ENCODE measurements at places on chromosomes 1 and 21. TPM values are rescaled to one million over a fixed set of nuclear protein-coding genes. Genes with fewer than 3 reads are reported as not detected.

- DNase-seq, result no peak
Measured at GRCh38 chr1:53121319-53122172, 20.9 kb downstream of the SLC1A7 start.

GRCh38 chr1:152745289-152745704 lies 12.5 kb upstream of the KPRP start:
- no peak for DNase-seq

DNA sequence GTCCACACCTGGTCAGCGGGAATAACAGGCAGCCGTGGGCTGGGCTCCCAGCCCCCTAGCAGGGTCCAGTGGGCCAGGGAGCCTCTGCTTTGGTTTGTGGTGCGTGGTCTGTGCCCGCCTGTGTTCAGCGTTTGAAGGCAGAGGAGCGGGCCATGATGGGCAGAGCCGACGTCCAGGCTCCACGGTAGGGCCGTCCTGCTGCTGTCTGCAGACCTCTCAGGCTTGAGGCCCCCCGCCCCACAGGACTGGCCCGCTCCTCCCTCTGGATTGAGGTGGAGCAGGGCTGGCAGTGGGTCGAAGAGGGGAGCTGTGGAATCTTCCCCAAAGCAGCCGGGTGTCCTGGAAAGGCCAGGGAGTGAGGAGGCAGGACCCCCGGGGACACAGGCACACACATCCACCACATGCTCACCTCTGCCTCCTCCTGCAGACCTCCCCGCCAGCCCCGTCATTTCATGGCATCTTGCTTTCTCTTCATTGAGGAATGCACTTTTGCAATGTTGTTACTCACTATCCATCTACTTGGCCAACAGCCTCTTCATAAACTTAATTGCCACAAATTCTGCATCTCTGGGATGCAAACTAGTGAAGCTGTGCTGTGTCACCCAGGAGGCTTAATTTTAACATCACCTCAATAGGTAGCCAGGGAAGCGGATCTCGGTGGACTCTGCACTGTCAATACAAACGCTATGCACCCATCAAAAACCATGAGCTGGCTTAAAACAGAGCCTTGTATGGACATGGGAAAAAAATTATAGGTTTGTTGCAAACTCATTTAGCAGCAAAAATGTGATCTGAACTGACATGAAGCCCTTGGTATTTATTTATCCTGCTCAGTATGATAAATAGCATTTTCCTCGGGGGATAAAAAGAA lies 85.9 kb downstream of the PDE9A start:
- no peak for DNase-seq

DNA sequence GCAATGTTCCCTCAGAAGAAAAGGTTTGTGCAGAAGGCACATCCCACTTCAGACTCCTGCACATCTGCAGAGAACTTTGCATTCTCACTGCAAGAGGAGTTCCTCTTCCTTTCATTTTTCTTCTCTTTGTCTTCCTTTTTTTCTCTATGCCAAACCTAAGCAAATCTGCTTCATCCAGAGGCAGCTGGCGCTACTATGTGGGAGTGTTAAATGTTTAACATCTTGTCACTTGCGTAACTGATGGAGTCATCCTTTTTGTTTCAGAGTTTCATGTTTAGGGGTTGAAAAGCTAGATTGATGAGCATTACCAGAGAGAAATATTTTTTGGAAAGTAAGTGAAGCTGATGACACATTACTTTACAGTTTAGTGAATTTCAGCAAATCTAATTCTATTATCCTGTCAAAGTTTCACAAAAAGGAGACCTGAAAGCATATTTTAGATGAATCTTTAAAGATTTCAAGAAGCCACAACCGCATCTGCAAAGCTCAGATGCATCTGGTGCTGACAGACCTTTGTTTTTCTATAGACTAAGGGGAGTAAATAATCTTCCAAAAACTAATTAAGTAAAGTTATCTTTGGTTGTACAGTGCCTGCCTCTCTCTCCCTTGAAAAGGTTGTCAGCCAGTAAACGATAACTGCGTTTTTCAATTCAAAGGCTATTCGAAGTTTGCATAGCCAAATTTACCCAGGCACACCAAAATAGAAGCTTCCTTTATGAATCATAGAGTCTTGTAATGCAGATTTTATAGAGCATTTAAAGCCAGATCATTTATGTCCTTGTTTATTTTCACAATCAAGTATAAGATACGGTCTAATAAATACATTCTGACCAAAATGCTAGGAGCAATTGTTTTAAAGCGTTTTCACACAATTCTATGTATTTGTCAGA lies 1.2 kb upstream of the LRRC53 start:
- no peak for DNase-seq

GRCh38 chr1:88490676-88491075 lies 193.4 kb upstream of the PKN2 start:
- no peak for DNase-seq

- no peak for DNase-seq
Measured at GRCh38 chr21:34877485-34878128, 171.5 kb downstream of the RUNX1 start.

- DNase-seq, result no peak
Measured at GRCh38 chr21:14591882-14592281, 45.8 kb upstream of the SAMSN1 start.

- no peak for DNase-seq
Measured at GRCh38 chr1:180312926-180313325, 82.9 kb downstream of the LHX4 start.

DNA sequence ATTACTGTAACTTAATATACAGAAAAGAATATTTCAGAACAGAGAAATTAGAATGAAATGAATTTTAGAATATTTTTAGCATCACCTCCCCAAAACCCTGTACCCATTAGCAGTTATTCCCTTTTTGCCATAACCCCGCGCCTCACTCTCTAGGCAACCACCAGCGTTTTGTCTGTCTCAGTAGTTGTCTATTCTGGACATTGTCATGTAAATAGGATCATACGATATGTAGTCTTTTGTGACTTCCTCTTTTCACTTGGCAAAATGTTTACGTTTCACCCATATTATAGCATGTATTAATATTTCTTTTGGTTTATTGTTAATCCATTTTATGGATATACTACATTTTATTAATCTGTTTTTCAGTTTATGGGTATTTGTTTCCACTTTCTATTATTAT lies 24.9 kb downstream of the SOAT1 start:
- DNase-seq, result no peak

- no peak for DNase-seq
Measured at GRCh38 chr1:161047436-161048420, 2.0 kb upstream of the USF1 start.

GRCh38 chr1:31064111-31064717 lies 1.3 kb downstream of the PUM1 start:
- no peak for DNase-seq

DNA sequence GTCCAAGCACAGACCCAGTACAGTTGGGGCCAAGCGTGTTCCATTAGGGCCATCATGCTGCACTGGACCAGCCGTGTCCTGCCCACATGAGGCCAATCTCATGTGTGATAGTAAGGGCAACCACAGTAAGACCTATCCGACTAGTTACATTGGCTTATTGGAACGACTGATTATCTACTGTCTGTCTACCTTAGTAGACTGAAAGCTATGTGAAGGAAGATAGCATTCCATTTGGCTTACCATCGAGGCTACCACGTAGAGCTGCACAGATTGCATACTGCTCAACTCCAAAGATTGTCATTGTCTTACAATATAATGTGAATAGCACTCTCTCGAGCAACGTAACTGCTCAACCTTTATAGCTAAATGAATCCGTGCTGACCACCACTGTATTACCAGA lies 10.6 kb downstream of the PTGER3 start:
- DNase-seq, result no peak

DNA sequence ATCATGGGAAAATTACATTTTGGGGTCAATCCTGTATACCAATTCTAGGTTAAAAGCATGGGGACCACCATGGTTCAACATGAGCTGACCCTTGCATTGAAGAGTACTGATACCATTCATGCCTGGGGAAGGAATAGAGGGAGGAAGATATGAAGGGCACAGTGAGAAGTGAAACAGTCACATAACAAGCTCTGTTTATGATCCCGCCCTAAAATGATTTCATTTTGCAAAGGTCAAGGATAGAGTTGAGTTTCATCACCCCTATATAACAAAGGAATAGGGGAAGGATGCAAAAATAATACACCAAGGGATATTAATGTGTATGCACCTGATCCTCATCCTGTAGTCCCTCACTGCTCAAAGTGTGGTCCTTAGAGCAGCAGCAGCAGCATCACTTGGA lies 2.5 kb upstream of the HLCS start:
- no peak for DNase-seq

DNA sequence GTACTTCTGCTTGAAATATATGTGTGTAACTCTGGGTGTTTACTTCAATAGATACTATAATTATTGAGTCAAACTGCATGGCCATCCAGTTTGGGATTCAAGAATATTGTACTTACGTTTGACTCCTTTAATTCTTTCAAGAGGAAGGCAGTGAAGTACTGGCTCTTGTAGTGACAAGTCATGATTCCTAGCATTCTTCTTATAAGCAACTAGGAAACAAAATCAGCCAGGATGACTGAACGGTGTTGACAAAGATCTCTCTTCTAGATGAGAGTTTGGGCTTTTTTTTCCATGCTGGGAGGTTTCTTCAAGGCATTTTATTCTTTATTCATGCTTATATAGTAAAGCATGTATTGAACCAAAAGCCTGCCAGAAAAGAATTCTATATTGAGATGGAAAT lies 58.3 kb downstream of the CLEC20A start:
- no peak for DNase-seq

- DNase-seq, result no peak
Measured at GRCh38 chr21:34075760-34076660, 2.6 kb downstream of the MRPS6 start.

GRCh38 chr21:34072145-34073031 lies 990 bp upstream of the MRPS6 start:
- no peak for DNase-seq

GRCh38 chr1:5009376-5010065 lies 355.1 kb downstream of the AJAP1 start:
- peak; percentile 67 for DNase-seq

- no peak for DNase-seq
Measured at GRCh38 chr1:22646384-22646783, 3.0 kb downstream of the C1QC start.

GRCh38 chr1:183444243-183444642 lies 26.1 kb upstream of the NMNAT2 start:
- no peak for DNase-seq

DNA sequence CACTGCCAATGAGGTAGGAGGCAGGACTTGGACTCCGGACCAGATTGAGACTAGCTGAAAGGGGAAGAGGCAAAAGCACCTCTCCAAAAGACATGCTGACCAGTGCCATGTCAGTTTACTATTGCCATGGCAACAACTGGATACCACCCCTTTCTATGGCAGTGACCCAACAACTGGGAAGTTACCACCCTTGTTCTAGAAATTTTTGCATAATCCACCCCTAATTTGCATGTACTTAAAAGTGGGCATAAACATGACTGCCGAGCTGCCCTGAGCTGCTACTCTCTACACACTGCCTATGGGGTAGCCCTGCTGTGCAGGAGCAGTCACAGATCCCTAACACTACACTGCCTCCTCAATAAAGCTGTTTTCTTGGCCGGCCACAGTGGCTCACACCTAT lies 19.0 kb upstream of the SLC6A9 start:
- no peak for DNase-seq

DNA sequence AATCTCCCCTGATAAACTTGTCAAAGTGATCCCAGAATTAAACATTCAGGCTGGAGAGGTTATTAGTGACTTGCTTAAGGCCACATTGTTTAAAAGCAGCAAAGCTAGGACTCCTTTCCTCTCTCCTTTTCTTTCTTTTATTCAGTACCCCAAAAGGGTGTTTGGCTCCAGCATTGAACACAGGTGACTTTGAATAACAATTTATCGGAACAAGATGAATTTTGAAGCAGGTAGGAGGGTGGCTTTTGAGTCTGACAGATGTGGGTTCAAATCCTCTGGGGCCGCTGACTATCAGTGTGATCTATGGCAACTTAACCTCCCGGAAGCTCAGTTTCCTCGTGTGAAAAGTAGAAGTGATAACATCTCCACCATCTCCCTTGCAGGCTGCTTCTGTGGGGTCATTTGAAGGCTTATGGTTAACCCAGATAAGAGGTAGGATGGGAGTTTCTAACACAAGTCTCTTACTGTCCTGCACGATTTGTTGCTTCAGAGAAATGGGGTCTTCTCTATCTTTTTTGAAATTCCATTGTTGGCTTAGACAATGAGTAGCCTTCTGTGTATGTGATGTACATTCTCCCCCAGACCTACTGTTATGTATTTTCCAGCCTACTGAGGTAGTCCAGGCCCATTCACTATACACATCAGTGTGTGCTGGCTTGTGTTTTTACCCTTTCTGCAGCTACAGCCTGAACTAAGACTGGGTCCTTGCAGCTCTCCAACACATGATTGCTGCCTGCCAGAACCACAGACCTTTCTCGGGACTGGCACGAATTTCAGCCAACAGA lies 29.0 kb downstream of the JUN start:
- DNase-seq, result no peak

DNA sequence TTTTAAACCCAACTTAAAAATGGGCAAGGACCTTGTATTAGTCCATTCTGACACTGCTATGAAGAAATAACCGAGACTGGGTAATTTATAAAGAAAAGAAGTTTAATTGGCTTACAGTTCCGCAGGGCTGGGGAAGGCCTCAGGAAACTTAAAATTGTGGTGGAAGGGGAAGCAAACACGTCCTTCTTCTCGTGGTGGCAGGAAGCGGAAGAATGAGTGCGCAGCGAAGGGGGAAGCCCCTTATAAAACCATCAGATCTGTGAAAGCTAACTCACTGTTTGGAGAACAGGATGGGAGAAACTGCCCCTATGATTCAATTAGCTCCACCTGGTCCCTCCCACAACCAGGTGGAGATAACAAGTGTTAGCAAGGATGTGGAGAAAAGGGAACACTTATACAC lies 237.7 kb downstream of the SEC16B start:
- DNase-seq, result no peak

GRCh38 chr1:110341146-110341871 lies 2.1 kb downstream of the RBM15 start:
- no peak for DNase-seq

Gene HORMAD1
- total RNA-seq, result 1.2 TPM

Gene LMOD1
- total RNA-seq, result 107 TPM

Gene OR6K3
- total RNA-seq, result not detected

Gene KCNA2
- 0.74 TPM for total RNA-seq

Gene COP1
- total RNA-seq, result 72.2 TPM

Gene BTG2
- total RNA-seq, result 191 TPM

Gene NHLH1
- total RNA-seq, result not detected

Measured in vagina (tissue), 2 donors.